Activated naive CD4-positive, alpha-beta T cell (primary cell): ENCODE measurements at places on chromosomes 5 and 9.

GRCh38 chr9:8374471-8374870, 574.9 kb upstream of the DMAC1 start:
- DNase-seq: no peak

DNA sequence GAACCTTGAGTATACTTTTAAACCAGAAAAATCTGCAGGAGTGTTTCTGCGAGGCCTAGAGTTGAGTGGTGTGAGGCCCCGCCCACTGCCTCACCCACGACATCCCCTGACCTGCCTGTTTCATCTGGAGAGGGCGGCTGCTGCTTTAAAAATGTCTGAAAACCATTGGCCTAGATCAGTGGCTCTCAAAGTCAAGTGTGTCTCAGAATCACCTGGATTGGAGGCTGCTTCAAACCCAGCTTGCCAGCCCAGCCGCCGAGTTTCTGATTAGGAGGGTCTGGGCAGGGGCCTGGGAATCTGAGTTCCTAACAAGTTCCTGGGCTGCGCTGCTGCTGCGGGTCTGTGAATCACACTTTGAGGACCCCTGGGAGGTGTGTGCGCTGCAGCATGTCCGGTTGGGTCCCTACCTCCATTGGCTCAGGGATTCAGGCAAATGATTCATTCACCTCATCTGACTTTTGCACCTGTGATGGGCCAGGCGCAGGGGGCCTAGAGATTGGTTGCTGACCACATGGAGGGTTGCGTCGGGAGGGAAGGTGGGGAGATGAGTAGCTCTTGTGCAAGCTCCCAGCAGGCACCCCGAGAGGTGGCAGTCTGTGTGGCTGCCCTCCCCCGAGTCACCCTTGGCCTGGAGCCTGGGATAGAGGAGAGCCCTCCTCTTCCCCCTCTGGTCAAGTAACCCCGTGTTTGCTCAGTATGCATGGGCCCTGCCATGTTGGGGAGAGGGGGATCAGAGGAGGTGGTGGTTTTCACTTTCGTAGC, 27.6 kb upstream of the HMCN2 start:
- DNase-seq: no peak

DNA sequence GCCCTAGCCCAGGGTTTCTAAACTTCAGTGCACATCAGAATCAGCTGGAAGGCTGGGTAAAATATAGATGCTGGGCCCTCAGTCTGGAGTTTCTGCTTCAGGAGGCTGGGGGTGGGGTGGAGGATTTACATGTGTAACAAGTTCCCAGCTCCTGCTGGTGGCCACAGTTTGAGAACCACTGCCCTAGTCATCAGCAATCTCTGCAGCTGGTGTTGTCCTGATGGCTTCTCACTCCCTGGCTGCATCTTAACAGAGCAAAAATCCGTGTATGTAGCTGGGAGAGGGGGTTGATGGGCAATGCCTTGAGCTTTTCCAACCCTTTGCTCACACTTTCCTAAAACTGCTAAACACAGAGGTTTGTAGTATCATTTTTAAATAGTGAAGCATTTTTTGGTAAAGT, 186.0 kb upstream of the KLF9 start:
- DNase-seq: no peak

- no peak for DNase-seq
These were observed 39.8 kb downstream of the PTAR1 start for GRCh38 chr9:69719983-69720382.

DNA sequence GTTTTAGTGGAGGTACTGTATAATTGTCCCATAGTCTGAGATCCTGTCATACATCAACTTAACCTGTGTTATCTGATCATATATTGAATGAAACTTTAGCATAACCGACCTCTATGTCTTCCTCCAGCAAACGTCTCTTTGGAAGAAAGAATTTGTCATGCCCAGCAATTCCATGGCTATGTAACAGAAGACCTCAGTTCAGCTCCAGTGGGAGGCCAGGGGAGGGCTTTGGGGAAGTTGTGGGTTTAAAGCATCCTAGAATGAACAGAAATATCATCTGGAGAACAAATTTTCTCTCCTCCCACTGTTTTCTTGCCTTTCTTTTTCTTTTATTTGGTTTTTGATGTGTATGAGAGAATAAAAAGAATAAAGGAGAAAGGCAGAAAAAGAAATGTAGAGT, 164.5 kb downstream of the GAS1 start:
- DNase-seq: no peak
